ENCODE measurements at places on chromosomes 1 and 21. TPM values are rescaled to one million over a fixed set of nuclear protein-coding genes. Genes with fewer than 3 reads are reported as not detected.

Gene C8B
- total RNA-seq, result 703 TPM

Gene CD48
- 7.0 TPM for total RNA-seq

Gene PTGER3
- total RNA-seq, result 1.6 TPM

Gene LYST
- total RNA-seq, result 19.9 TPM

Gene GJB3
- total RNA-seq, result not detected

Gene CD101
- total RNA-seq, result 2.0 TPM

Gene ADCY10
- total RNA-seq, result 4.7 TPM

Gene RAP1GAP
- total RNA-seq, result 10.7 TPM

Gene LPAR3
- not detected for total RNA-seq

Gene MIXL1
- not detected for total RNA-seq

Gene C1orf226
- 2.2 TPM for total RNA-seq

Gene ACAP3
- 17.9 TPM for total RNA-seq

Gene CHD1L
- 22.3 TPM for total RNA-seq

Gene OR2T33
- not detected for total RNA-seq

Gene S100A9
- 603 TPM for total RNA-seq

Gene IL20
- not detected for total RNA-seq

Gene MNDA
- total RNA-seq, result 4.9 TPM

Gene FMO3
- 276 TPM for total RNA-seq

Gene LIN28A
- not detected for total RNA-seq

Gene LRRC39
- total RNA-seq, result 1.4 TPM

Gene RGSL1
- not detected for total RNA-seq

Gene SPRR2G
- not detected for total RNA-seq

Gene NIT1
- total RNA-seq, result 17.8 TPM

Gene SERTAD4
- total RNA-seq, result under 0.01 TPM

Gene CPLANE2
- 2.7 TPM for total RNA-seq

Gene PDPN
- total RNA-seq, result 0.09 TPM

Gene UBE2U
- not detected for total RNA-seq

Gene GRIK1
- total RNA-seq, result 0.05 TPM

Gene ZNF648
- 0.67 TPM for total RNA-seq

Gene GPR157
- 1.3 TPM for total RNA-seq

Gene SPRR4
- total RNA-seq, result not detected

Gene TRAF3IP3
- total RNA-seq, result 3.4 TPM

Data from liver (tissue), 10 donors.